ENCODE measurements at places on chromosomes 12 and 14.

DNA sequence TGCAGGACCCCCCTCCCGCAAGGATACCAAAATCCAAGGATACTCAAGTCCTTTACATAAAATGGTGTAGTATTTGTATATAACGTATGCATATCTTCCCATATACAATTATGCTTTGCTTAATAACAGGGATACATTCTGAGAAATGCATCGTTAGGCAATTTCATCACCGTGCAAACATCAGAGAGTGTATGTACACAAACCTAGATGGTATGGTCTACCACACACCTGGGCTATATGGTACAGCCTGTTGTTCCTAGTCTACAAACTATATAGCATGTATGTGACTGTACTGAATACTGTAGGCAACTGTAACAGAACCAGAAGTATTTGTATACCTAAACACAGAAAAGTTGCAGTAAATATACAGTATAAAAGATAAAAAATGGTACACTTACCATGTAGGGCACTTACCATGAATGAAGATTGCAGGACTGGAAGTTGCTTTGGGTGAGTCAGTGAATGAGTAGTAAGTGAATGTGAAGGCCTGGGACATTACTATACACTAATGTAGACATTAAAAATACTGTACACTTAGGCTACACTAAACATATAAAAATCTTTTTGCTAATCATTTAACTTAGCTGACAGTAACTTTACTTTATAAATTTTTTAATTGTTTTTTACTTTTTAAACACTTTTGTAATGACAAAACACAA is 141.1 kb downstream of the SLC41A2 start:
- no peak for DNase-seq

DNA sequence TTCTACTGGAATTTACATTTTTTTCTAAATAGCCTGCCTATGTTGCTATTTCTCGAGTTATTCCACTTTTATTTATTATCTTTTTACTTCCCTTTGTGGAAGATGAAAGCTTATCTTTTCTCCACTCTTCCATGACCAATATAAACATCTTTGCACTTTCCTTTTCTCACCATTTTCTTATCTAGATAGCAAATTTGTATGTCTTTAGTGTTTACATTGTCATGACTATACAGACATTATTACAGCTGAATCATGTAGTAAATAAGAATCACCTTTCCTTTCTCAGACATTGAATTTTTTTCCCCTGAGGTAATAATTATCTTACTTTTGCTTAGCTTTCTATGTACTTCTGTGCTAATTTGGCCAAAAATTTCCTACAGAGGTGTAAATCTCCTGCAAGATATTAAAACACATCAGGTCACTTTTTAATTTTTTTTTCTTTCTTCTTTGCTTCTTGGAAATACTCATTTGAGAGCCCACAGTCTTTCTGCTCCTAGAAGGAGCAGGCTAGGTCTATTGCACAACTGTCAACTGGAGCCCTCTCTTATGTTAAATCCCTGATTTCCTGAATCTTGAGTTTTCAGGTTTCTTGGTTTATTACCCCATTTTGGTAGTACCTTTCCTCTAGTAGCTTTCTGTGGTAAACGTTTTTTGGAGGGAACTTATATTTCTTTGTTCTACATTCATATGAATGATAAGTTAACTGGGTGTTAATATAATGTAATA is 109.0 kb upstream of the ATP2B1 start:
- DNase-seq: no peak

DNA sequence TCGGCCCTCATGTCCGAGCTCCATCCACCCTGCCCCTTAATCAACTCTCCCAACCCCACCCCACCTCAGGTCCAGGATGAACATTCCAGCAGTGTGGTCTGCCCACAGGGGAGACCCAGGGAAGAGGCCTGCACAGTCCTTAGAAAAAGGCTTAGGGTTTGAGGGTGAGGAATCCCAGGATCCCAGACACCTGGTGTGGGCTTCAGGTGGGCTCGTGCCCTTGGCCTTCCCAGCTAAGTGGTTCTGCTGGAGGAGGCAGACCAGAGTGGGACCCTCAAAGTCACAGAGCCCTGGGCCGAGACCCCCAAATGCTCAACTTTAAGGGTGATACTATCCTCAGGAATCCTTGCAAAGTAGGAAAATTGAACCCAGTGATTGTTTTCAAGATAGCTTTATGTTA is 25.4 kb upstream of the PPP2R5C start:
- DNase-seq: no peak

DNA sequence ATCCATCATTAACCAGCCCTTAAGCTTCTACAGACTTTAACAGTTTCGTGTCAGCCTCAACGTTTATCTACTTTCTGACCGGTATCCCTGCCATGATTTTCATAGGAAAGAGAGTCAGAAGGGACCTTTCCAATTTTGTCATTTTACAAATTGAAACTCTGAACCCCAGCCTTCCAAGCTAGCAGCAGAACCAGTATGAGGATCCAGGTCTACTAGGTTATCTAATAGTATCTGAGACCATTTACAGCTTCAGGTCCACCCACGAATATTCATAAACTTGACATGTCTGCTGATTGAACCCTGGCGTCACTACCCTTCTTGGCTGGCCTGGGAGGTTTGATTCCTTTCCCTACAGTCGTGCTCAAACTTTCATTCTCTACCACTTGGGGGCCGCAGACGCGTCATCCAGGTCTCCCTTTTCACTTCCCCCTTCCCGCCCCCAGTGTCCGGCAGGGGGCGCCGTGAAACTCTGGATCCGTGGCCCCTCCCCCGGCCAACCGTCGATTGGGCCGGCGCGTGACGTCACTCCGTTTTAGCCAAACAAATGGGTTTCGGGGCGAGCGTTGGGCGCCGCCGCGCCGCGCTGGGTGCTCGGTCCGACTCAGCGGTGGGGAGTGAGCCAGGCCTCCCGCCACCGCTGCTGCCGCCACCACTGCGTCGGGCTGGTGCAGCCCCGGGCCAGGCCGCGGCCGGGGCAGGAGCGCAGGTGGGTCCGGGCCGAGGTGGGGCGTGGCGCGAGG is at the start of gene FBXO34:
FBXO34 (plus strand) TSS at position 590 of the 740 bp plus-strand sequence. CDS start 78,970 bp downstream, outside the sequence.
- DNase-seq: peak; percentile 99

DNA sequence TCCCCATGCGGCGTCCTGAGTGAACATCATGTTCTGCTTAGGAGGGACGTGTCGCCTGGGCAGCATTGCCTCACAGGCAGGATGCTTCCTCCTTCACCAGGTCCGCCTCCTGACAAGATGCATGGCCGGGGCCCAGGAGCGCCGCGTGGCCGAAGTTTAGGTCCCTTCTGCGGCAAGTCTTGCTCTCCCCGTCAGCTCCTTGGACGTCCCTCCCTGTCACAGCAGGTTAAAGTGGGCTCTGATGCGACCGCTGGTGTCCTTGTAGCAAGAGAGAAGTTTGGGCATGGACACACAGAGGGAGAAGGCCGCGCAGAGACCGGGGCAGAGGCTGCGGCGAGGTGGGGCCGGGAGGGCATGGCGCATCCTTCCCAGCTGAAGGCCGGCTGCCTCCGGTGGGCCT is 9.4 kb upstream of the GALNT9 start:
- no peak for DNase-seq

GRCh38 chr12:31316891-31317290 is 9.1 kb downstream of the SINHCAF start:
- no peak for DNase-seq

DNA sequence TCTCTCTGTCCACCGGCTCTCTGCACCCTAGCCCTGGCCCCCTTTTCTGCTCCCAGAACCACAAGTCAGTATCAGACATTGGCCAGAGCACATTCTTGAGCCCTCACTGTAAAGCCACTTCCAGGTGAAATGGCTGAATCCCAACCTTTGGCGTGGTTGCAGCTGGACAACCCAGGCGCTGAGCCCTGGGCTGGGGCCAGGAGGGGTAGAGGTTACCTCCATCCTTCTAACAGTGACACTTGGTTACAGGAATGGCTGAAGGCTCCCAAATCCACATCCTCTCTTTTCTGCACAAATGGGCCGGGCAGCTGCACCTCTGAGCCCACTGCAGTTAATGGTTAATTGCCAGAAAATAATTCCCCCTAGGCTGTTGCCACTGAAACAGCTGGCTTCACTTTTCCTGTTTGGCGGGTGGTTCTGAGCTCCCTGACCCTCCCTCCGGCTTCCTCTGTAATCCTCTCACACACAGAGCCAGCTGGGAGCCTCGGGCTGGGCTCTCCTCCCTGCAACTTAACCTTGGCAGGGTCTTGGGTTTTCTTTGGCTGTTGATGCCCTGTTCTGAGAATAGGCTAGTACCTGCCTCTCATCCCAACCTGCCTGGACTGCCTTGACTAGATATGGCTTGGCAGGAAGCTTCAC is 44.1 kb downstream of the TSPAN11 start:
- no peak for DNase-seq

DNA sequence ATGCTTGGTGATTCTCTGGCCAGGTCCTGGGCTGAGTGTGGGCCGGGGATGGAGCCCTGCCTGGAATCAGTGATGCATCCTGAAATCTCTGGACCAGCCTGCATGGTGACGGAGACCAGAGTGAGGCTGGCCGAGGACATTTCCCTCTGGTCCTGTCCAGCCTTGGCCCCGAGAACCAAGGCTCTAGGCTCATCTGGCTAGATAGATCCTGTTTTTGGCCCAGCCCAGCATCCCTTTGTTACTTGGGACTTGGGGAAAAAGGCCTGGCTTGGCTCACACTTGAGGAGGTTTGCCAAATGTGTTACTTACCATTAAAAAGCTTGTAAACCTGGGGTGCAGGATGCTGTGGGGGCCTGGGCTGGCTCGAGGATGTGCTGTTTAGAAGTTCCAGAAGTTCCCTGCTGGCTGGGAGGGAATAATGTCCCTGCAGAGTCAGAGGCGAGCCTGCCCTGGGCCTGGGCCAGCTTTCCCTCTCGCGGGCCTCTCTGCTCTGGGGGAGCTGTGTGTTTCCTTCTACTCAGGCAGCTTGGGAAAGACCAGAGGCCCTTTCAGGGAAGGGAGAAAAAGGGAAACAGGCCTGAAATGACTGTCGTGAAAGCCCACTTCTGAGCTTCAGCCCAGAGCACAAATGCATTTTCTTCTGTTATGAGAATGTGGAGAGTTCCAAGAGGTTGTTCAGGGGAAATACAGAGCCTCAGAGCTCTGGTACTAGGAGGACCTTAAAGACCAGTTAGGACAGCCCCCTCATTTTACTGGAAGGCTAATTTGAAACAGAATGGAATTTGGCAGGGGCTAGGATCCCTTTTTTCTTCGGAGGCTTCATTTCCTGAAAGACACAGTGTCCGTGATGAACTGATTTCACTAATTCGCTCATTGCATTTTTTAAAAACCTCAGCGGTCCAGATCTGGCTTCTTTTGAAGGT is 47.2 kb upstream of the CTDSP2 start:
- peak; percentile 49 for DNase-seq

DNA sequence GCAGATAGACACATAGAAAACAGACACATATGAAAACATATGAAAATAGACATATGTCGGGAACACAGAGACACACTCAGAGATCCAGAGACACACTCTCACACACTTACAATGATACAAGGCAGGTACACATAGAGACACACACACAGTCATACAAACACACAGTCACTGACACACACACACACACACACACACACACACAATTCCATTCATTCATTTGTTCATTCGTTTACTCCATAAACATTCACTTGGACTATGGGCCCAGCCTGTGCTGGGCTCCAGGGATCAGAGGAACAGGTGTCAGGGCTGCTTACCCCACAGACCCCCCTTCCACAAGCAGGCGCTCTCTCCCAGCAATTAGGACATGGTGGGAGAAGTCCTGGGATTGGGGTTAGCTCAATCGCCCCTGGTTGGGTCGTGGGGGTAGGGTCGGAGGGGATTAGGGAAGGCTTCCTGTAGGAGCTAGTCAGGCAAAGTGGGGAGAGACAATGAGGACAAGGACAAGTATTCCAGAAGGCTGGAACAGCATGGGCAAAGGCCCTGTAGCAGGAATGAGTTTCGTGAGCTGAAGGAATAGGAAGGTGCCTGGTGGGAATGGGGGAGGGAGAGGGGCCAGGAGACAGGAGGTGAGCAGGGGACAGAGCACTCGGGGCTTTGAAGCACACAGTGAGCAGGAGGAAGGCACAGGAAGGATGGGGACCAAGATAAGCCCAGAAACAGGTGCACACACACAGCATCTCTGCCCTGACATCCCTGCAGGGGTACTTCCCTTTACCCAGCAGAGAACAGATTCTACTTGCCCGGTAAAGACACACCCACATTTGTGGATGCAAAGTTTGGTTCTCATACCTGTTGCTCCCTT is 6.5 kb downstream of the RASAL1 start:
- no peak for DNase-seq

DNA sequence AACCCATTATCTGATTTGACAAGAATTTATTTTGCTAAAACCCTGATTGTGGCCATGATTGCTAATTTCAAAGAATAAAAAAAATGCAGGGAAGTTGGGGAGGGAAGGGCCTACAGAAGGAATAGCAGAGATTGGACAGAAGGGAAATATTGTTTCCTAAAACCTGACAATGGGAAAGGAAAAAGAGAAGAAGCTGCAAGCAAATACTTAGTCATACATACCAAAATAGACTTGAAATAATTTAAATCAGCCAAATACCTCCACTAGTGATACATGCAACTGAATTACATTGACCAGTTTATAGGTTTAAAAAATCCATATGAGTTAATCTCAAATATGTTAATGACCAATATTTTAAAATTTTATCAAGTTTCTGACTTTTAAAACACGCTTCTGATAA is 75.1 kb downstream of the PELI2 start:
- no peak for DNase-seq

DNA sequence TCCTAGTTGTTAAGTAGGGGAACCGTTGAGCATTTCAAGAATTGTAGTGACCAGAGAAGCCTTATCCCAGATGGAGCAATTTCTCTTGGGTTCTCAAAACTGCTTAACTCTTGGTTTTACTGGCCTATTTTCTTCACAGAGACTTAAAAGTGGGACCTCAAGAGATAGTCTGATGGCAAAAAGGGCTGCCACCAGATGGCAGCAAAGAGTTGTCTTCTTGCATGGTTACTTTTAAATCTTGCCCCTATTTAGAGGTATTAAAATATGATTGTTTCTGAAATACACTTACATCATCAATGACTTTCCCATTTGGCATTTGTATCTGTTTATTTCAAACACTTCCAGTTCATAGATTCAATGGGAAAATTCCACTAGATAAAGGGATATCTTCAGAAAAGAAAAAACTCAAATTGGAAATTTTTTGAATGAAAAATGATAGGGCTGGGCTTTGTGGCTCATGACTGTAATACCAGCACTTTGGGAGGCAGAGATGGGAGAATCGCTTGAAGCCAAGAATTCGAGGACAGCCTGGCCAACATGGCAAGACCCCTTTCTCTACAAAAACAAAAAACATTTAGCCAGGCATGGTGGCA is 69.9 kb upstream of the CNTN1 start:
- DNase-seq: peak; percentile 23

GRCh38 chr14:87805315-87805723 is 187.7 kb downstream of the GALC start:
- DNase-seq: no peak

- DNase-seq: no peak
Observed at GRCh38 chr12:104533134-104533533, 76.4 kb downstream of the CHST11 start.

DNA sequence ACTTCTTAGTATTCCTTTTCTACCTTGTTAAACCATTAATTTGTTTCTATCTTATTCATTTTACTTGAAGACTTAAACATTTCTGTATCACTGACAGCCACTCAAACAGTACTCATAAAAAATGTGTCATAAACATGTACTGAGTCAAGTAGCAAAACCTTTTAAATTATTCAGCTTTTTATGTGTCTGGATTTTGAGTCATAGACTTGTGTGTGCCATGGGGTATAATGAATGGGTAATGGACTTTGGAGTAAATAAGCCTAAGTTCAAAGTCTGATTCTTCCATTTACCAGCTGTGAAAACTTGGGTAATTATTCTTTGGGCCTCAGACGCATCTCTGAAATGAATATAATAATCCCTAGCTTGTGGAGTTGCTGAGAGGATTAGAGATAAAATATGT is 199.0 kb downstream of the RAD51B start:
- DNase-seq: no peak

Data from NCI-H2171 (cell line).